DMS79 treated with DMSO at 0.1 percent for 48 hours (cell line): ENCODE measurements at places on chromosomes 4 and X.

DNA sequence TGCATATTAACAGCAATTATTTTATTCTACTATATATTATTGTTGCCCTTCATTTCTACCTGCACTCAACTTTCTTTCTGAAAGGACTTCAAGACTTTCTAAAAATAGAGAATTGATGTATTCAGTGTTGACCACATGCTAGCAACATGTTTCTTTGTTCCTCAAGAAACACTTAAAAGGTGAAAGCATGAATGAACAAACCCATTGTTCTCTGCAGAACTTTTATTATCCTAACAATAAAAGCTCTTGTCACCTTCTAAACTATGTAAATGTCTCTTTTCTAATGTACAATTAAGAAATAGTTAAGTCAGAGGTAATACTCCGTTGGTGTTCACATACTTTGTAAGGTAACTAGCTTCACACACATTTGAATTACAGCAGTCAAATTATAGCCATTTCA, 638.7 kb downstream of the FSTL5 start:
- no peak for DNase-seq

DNA sequence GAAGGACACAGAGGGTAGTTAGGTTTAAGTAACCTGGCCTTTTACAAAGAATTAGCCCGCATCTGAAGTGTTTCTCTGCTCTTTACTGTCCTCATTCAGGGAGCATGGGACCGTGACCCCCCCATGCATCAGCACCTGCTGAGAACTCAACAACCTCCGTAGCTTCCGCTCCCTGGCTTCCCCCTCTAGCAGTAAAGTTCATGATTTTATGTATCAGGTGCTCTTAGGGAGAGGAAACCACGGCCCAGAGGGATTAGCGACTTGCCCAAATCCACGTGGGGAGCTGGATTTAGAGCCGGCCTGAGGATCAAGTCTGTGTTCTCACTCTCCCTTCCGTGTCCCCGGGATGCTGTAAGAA, 284.6 kb upstream of the GATB start:
- peak; percentile 2 for DNase-seq

DNA sequence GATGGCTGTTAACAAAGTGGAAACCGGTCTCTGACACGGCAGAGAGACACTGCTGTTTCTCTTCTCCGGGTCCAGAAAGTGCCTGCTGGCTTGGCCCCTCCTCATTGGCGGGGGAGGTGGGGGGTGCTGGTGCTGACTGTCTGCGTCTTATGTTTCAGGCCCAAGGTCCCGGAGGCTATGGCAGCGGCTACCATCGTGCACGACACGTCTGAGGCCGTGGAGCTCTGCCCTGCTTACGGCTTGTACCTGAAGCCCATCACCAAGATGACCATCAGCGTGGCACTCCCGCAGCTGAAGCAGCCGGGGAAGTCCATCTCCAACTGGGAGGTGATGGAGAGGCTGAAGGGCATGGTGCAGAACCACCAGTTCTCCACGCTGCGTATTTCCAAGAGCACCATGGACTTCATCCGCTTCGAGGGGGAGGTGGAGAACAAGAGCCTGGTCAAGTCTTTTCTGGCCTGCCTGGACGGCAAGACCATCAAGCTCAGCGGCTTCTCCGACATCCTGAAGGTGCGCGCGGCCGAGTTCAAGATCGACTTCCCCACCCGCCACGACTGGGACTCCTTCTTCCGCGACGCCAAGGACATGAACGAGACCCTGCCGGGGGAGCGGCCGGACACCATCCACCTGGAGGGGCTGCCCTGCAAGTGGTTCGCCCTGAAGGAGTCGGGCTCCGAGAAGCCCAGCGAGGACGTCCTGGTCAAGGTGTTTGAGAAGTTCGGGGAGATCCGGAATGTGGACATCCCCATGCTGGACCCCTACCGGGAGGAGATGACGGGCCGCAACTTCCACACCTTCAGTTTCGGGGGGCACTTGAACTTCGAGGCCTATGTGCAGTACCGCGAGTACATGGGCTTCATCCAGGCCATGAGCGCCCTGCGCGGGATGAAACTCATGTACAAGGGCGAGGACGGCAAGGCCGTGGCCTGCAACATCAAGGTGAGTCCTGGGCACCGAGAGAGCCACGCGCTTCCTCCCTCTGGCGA, 2.2 kb downstream of the AKAP17A start:
- no peak for DNase-seq

DNA sequence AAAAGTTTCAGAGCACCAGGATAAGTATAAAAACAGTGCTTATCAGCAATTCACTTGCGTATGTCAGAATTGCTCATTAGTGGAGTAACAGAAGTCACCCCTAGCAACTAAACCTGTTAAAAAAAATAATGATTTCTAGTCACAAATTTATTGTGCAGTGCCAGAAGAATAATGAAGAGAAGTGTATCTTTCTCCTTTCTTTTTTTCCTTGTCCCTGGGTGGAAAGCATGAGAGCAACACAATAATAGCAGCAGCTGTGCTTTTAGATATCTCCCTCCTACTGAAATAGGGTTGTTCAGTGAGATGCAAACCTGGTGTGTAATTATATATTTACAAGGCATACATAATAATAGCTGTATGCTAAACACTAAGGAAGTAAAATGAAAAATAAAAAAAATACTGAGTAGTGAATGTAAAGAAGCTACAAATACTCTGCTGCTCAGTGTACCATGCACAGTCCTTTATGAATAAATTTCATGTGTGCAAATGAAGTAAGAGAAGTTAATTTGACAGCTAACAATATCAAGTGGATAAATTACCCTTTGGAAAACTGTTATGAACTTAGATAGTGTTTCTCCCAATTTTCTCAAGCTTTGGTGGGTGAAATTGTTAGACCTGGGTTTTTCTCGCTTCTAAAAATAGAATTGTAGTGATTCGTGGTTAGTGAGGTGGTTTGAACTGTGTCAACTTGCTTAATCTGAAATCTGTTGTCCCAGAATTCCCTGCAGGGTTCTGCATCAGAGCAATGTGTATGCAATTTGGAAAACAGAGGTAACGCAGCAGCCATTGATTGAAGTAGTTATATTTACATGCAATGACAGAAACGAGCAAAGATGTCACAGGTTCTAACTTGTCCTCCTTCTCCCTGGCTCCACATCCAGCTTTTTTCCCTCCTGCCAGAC, 125.7 kb upstream of the NDST3 start:
- no peak for DNase-seq

GRCh38 chrX:39627257-39627656, 470.5 kb downstream of the BCOR start:
- DNase-seq: no peak

- DNase-seq: peak; percentile 34
Measured at GRCh38 chr4:183770906-183771305, 111.8 kb downstream of the TRAPPC11 start.

- DNase-seq: no peak
Measured at GRCh38 chrX:127888767-127889166, 163.4 kb downstream of the ACTRT1 start.

- DNase-seq: peak; percentile 53
Measured at GRCh38 chrX:153763989-153764755, at the start of gene PLXNB3. TSS of gene PLXNB3 (plus strand) at chrX:153764249. CDS start at chrX:153765536, 1,287 bp downstream.

GRCh38 chrX:67044029-67044653, 405.3 kb upstream of the EDA2R start:
- DNase-seq: no peak
